T1000 (cell line): ENCODE measurements at places on chromosomes 7 and 10.

DNA sequence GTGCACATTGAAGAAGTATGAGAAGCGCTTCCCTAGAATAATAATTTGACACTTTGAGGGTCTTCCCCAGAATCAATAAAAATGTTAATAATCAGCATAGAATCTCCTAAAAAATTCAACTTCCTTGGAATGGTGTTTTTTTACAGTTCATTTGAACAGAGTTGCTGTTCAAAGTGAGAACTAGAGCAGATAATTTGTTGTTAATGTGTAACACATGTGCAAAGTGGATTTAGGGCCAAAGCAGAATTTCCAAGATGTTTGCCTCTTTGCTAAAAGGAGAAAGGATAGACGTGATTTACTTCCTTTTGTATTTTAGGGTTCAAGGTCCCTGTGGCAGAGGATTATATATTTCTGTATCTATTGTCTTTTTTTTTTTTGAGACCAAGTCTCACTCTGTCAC, 73.8 kb downstream of the ZNF277 start:
- DNase-seq = no peak

GRCh38 chr10:118658762-118659161, 63.3 kb upstream of the PRLHR start:
- DNase-seq = no peak

DNA sequence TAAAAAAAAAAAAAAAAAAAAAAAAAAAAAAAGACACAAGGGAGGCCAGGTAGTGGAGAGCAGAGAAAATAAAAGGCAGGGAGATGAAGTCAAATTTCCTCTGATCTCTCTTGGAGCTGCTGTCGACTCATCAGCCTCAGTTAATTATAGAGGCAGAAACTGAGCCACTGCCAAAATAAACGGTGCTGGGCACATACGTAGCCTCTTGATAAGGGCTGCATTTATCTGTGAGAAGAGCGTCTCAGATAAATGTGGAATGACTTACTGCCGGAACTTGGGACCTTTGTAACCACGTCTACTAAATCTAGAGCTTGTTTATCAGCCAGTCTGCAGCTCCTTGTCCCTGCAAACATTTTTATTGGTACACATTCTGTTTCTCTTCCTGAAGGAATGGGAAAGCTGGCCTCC, 162.3 kb downstream of the BAMBI start:
- peak; percentile 34 for DNase-seq

DNA sequence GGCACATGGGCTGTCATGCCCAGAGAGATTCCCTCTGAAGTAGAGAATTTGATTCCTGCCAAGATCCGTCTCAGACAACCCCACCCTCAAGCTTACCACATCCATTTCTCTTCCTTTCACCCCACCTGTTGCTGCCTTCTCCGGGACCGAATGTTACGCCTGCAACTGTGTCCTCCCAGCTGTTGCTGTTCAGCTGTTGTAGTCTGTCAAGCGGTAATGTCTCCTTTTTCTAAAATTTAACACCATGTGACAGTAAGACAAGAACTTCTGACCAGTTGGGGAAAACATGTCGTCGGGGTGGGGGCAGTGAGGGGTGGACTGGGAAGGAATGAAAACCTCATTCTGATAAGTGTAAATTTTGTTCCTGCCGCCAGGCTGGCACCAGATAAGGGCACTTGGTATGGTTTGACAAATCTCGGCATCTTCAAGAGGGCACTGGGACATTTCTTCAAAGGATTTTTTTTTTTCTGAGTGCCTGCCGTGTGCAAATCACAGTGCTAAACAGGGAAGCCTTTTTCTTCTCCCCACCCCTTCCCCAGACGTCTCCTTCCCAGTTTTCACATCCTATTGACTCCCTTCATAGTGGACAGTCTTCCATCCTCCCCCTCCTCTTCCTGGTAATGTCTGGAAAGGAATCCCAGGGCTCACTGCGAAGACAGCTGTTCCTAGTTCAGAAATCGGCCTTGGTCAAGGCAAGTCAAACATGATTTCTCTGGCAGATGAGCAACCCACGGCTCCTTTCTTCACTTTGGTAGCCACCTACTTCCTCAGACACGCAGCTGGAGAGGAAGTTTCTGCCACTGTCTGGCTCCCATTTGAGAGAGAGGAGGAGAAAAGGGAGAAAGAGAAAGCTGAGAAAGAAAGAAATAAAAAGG, 5.0 kb upstream of the CELF2 start:
- no peak for DNase-seq

DNA sequence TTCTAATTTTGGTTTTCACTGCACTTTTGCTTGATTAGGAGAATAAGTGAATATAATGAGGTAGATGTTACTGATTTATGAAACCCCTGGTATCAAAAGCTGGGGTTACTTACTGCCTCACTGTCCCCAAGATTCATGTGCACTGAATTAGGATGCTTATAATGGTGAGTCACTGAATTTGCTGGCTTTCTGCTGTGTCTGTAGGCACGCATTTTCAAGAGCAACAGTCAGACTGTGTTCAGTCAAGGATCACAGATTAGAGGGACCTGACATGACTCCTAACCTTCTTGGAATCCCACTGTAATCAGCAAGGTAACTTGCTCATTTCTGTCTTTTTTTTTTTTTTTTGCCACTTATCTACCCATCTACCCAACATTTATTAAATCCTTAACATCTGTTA, 59.7 kb downstream of the GPR85 start:
- DNase-seq = no peak

GRCh38 chr7:154424350-154424749, 372.2 kb downstream of the DPP6 start:
- DNase-seq = no peak

DNA sequence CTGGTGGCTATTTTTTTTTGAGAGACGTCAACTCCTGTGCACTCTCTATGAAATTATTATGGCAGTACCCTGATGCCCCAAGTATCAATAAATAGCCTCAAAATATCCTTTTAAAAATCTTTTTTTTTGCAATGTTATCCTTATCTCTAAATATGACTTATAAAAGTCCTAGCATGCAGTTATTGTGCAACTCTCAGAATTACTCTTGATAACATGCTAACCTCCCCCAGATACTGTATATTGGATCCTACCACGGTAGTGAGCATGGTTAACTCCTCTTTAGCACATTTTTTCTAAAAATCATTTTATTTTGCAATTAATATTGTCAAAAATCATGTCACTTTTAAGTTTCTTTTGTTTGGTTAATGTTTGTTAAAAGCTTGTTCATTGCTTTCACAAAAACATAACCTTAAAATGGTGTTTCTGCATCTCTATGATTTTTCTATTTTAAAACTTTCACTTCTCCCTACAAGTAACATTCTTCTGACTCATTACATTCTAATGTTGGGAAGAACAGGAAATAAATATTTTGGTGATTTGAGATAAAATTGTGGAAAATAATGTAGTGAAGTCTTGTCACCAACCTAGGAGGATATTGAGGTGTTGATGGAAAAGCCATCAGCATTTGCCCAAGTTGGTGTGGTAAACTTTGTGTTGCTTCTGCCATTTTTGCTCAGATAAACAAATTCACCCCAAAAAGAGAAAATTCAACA, 42.1 kb upstream of the ADRA2A start:
- DNase-seq = no peak

GRCh38 chr10:124416733-124417132, 2.0 kb downstream of the OAT start:
- DNase-seq = no peak

- DNase-seq = no peak
These were observed 972 bp downstream of the PAOX start for GRCh38 chr10:133379801-133380666.

DNA sequence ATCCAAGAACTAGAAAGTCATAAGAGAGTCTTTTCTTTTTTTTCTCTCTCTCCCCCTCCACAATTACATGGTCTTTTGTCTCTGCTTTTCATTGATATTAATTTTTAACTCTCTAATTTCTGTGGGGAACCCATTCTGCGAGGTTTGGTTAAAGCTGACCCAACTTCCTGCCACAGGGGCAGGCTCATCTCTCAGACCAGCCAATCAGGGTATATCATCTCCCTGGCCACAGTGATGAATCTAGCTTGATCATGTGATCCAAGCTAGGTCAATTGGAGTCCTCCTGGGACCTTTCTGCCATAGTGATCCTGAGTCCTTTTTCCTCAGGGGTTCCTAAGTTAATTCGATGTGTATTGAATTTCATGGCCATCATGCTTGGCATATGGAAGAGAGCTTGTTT, 38.0 kb upstream of the TRUB1 start:
- no peak for DNase-seq

GRCh38 chr7:140639366-140640053, 1.1 kb downstream of the DENND2A start:
- DNase-seq = no peak

DNA sequence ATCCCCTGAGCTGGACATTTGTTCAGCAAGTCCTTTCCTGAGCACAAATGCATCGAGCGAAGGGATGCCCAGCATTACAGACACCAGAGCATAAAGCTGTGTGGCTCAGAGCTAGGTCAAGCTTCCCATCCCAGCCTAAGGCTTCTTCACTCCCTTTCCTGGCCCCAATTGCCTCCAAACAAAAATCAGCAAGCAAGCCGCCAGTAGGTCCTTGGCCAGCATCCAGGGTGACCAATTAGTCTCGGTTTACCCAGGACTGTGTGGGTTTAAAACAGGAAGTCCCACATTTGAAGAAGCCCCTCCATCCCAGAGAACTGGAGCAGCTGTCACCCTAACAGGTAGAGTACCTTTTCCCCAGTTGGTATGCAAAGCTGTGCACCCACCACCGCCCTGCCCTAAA, 51.2 kb downstream of the PRKAG2 start:
- no peak for DNase-seq

GRCh38 chr10:124210263-124210662, 116.9 kb upstream of the CHST15 start:
- no peak for DNase-seq

DNA sequence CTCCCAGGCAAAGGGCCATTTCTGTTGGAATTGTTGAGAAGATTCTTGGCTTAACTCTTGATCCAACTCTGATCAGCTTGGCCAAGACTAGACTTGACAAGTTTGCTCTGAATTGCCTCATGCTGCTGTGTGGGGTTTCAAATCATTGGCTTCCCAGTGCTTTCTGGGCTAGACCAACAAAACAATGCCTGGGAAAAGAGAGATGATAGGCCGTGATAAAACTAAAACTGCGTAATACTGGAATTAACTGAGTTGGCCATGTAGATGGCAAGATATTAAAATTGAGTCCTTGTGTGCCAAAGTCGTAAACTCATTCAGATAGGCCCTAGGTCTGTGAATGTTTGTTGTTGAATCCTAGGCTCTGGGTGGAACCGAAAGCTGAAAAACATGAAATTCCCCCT, 222.6 kb downstream of the MGMT start:
- no peak for DNase-seq

- no peak for DNase-seq
These were observed 17.6 kb downstream of the SLC35B4 start for GRCh38 chr7:134298902-134299683.

GRCh38 chr10:46035923-46036849, 5.8 kb upstream of the NCOA4 start:
- no peak for DNase-seq

DNA sequence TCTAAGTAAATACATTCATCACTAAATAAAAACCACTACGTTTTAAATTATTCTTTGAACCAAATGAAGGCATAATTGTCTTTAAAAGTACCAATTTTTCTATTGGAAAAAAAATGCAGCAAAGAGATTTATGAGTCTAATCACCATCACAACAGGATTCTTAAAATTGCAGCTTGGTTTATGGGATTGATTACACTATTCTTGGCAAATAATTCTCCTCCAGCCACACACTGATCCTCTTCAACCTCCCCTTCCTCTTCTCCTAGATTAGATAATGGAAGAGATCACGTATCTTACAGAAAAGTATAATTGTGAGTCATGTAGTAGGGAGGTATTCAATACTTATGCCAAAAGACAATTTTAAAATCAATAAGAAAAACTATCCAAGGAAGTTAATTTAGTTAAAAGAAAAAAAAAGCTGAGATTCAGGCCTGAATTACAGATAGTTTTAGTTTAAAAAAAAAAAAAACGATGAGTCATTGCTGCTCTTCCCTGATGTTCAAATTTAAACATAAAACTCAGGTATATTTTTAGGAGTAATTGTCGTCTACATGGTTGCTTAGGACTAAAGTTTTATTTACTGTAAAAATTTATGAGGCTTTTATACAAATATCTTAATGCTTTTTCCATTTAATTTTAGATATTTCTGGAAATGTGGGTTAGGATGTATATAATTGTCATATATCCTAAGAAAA, 133.7 kb upstream of the CDK1 start:
- no peak for DNase-seq

DNA sequence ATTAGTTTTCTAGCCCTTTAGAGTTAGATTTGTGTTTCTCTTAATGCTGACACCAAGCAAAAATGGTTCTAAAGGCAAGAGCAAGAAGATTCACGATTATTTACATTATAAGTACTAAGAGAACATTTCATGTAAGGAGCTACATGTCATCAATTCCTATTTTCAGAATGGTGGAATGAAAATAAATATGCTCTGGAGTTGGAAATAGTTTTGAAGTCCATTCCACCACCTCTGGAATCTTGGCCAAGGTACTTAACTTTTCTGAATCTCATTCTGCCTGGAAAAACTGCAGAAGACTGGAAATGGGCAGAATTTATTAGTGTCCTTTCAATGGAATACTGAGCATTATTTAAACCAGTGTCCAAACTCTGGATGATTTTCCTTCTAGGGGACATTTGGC, 125.1 kb upstream of the RAB11FIP2 start:
- DNase-seq = no peak

DNA sequence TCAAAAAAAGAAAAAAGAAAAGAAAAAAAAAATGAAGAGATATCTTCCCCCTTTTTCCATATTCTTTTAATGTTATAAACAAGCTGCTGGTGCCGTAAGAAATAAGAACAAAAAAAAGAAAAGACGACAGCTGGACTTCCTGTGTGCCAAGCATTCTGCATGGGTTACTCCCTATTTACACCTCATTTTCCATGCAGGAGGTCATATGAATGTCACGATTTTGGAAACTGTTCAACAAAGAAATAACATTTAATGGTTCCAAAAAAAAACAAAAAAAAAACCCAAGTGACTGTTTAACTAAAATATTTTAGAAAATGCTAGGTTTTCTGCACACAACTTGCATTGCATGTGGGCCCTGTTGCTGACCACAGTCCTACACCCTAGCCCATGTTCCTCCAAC, 159.3 kb downstream of the TNS3 start:
- no peak for DNase-seq

DNA sequence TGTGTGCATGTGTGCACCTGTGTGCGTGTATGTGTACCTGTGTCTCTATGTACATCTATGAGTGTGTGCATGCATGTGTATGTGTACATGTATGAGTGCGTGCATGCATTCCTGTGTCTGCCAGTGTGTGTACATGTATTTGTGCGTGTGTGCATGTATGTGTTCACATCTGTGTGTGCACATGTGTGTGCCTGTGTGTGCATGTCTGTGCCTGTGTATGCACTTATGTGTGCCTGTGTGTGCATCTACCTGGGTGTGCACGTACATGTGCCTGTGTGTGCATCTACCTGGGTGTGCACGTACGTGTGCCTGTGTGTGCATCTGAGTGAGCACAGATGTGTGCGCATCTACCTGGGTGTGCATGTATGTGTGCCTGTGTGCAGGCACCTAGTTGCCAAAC, 102.2 kb upstream of the DIP2C start:
- no peak for DNase-seq

DNA sequence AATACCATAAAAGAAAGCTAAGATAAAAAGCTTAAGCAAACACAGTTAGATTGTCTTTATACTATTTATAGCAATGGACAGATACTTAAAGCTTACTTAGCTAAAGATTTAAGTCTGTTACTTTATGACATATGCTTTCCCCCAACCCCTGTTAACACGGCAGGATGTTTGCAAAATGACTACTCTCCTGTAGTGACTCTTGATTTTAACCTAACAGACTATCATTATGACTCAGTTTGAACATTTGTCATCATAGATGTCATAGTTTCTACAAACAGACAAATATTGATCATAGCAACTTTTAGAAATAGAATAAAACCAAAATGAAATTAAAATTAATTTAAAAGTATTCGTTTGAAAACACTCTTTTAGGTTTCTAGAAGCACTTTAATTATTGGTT, 7.8 kb upstream of the COMMD3 start:
- no peak for DNase-seq
